ENCODE measurements at places on chromosomes 1 and 21.

GRCh38 chr1:116436611-116436970 lies 63.5 kb downstream of the ATP1A1 start:
- DNase-seq: no peak

GRCh38 chr1:15883326-15883725 lies 35.8 kb downstream of the SPEN start:
- DNase-seq: no peak

- DNase-seq: no peak
These were observed 20.1 kb upstream of the MED18 start for GRCh38 chr1:28308750-28309149.

GRCh38 chr1:229093238-229093540 lies 177.7 kb upstream of the RAB4A start:
- no peak for DNase-seq

GRCh38 chr21:45870851-45871615 lies 110.5 kb upstream of the COL6A1 start:
- no peak for DNase-seq

- peak; percentile 28 for DNase-seq
These were observed 65.4 kb downstream of the RUNX1 start for GRCh38 chr21:34983680-34984086.

DNA sequence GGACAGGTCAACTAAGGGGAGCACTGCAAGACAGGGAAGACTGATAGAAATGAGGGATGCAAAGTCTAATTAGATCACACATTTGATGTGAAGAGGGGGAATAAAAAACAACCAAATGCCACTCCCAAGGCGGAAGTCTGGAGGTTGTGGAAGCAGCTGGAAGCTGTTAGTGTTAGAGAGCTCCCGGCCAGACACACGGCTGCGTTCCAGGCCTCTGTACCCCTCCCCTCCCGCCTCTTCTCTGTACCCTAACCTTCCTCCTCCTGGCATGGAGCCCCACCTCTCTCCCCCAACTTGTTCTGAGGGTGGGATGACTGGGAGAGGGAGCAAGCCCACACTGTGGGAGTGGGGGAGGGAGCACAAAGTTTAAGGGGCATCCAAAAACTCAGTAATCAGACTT lies 67.0 kb downstream of the PLEKHA6 start:
- DNase-seq: no peak

DNA sequence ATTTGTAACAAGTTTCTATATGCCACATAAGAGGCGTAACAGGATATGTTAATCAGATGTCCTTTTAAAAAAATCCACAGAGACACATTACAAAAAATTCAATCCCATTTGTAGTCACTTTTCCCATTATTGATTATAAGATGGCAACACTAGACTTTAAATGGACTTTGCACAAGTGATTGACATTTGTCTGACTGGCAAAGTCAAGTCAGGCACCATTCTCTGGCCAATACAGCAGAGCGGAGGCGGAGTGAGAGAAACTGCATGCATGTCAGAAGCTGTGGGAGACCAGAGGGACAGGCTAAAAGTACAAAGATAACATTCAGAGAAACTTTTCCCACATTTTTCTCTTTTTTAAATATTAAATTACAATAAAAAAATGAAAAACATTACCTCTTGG lies 28.1 kb upstream of the RGS5 start:
- peak; percentile 1 for DNase-seq

DNA sequence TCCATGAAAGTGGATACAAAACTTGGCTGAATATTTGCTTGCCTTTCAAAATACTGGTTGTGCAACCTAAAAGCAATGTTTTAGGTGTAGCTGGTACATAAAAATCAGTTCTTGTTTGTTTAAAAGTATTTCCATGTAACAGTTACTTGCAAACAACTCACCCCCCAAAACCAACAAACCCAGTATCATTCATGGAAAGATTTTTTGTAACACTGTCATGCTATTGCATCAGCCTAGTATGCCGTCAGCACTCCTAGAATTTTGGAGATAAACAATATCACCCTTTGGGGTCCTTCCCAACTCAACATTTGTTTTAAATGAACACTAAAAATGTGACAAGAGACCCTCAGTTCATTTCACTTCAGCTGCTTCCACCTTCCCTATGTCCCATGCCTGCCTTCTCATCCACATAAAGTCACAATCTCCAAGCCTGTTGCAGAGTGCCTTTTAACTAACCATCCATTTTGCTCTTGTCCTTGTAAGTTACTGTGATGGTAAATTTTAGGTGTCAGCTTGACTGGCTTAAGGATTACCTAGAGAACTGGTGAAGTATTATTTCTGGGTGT lies 425.3 kb downstream of the DUSP10 start:
- peak; percentile 36 for DNase-seq

Measured in fibroblast of pulmonary artery (primary cell).